ENCODE measurements at places on chromosomes 1 and 21.

DNA sequence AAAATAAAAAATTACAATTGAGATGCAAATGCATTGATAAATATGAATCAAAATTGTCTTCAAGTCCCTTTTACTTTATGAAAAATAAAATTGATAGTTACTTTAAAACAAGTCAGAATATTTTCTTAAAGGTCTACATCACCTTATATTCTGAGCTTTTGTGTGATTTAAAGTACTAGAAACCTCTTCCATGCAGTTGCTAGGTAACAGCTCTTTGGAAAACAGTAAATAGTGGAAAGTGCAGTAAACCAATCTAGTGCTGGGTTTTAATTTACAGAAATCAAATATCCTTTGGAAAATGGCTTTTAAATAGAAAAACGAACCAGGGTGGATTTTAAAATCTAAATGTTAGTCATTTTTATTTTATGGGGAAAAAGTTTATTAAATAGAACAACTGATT, 227.9 kb downstream of the KCNT2 start:
- no peak for DNase-seq

DNA sequence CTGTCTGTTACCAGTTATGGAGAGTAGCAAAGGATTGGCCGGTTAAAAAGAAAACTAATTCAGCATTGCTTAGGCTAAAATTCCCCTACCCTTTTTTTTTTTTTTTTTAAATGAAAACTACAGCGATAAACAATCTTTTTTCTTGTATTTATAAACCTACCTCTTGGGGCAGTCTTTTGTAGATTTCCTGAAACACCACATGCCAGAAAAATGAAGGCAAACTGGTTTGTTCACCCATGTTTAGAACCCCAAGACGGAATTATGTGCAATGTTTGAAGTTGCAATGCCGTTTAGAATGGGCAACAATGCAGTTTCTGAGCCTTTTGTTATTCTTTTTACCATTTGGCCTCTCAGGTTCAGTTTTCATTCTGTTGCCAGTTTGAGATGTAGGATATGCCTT, 59.1 kb downstream of the PRDM2 start:
- no peak for DNase-seq

DNA sequence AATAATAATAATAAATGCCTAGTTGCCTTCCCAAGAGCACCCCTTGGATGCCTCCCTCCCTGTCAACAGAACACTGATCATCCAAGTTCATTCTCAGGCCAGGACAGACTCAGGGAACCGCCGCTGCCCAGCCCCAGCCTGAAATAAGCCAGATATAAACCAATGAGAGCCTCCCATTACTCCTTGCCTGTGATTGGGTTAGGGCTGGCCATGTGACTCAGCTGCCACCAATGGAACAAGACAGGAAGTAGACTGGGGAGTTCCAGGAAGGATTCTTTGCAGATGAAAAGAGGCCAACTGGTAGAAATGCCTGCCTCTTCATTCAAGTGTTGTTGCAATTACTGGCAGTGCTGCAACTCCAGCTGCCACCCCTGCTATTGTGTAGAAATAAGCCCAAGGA, 146.4 kb upstream of the TIAM1 start:
- no peak for DNase-seq

DNA sequence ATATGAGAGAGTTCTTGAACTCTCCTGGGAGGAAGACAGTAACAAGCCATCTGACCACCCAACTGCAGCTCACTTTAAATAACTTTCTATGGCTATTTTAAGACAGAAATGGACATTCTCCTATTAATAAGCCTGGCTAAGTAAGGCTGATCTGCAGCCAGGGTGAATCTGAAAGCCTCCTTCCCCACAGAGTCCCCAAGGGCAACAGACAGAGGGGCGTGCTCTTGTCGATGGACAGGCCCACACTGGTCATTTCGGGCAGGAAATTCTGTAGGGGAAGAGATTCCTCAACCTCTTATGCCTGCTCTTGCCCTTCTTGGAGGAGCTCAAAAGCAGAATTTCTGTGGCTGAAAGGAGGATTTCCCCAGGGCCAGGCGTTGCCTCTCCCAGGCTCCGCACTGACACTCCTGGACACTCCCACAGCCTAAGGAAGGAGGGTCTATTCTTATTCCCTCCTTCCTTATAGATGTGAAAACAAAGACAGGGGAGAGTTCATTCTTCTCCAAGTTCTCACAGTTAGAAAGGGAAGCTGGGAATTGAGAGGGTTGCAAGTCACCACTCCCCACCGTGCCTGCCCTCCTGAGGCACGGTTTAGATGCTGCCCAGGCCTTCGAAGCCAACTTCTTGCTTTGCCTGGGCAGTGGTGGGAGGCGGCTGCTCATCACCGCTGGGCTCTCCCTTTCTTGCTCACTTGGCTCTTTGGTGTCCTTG, 17.9 kb upstream of the KANK4 start:
- DNase-seq = no peak

- peak; percentile 38 for DNase-seq
These were observed 11.5 kb downstream of the HIPK1 start for GRCh38 chr1:113940365-113941244.

All from CD4-positive, alpha-beta memory T cell (primary cell).